KG1 (cell line): ENCODE measurements at places on chromosomes 1 and 21.

- no peak for DNase-seq
Measured at GRCh38 chr1:56099766-56100265, 479.5 kb downstream of the PLPP3 start.

- no peak for DNase-seq
Measured at GRCh38 chr1:22450351-22451021, 1.2 kb upstream of the ZBTB40 start.

- DNase-seq: peak; percentile 12
Measured at GRCh38 chr1:223531742-223532341, 133.7 kb downstream of the CAPN8 start.

DNA sequence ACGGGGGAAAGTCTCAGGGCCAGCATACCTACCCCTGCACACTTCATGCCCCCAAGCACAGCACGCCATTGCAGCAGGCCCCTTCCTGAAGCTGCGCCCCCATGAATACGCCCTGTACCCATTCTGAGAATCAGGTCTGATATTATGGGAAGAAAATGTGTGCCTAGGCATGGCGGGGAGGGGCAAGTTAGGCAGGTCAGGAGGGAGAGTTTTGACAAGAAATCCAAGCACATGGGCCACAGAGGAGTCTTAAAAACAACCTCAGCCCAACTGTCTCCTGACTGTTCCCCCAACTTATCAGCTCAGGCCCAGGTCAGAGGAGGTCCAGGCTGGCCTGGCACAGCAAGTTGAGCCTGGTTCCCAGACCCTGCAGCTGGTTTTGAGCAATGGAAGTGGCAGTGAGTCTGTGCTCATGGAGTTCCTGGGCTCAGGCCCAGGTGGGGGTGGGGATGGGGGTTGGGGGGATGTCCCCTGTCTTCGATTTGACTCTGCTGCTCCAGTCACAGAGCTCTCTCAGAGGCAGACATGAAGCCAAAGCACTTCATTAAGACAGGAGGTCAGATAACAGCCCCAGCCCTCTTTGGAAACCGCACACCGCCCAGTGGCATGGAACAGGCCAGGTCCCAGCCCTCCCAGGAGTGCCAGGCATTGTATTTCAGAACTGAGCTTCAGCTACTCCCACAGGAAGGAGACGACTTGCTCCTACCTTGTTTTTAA is 20.6 kb upstream of the BCAR3 start:
- no peak for DNase-seq

- no peak for DNase-seq
Measured at GRCh38 chr1:170881268-170882265, 53.8 kb upstream of the MROH9 start.

DNA sequence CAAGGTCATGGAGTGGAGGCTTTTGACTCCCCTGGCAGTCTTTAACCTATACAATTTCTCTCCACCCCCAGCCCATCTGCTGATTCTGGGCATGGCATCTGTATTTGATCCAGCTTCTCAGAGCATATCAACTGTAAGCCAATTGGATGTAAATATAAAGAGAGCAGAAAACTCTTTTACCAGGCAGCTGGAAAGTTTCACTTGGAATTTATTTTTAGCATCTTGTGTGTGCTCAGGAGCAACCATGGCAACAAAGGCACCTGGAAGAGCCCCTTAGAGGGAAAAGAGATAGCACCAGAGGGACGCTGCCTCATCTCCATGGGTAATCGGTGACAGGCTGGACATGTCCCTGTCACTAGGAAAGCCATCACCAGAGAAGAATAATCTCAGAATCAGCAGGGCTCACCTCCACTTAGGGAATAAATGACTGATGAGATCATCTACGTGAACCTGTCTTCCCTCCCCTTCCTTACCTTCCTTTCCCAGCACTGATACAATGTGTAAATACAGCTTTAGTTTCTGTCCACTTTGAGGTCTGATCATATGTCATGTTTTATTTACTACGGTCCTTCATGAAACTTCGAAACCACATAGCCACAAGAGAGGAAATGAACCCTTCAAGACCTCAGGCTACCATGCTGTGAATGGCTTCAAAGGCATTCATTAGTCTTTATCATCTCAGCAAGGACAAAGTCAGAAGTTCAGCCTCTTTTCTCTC is 25.3 kb upstream of the SIPA1L2 start:
- no peak for DNase-seq

DNA sequence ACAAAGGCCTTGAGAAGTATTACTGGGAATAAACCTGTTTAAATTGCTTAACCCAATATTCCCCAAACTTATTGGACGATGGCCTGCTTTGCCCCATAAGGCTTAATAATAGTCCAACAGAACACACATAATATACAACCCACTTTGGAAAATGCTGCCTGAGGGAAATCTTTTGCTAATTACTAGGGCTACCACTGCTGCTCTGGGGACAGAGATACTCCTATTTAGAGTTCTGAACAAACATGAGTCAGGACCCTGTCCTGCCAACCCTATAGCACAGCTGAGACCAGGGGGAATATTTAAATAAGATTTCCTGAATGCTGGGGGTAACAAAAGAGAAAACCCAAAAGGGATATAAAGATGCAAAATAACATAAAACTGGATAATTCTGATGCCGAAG is 139.1 kb downstream of the BRINP2 start:
- no peak for DNase-seq

DNA sequence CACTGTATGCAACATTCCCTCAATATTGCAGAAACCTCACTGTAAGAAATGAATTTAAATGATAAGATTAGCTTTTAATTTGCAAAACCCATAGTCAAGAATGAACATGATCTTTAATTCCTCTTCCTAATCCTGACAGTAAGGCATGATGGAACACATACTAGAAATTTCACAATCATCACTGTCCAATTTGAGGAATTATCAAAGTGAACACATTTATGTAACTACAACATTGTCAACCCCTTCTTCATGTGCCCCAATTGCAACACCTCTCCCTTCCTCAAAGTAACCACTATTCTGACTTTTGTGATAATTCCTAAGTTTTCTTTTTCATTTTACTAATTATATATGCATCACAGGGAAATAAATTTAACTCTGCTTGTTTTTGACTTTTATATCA is 103.1 kb downstream of the LHX8 start:
- DNase-seq: no peak

GRCh38 chr1:19678493-19678892 is 13.8 kb downstream of the HTR6 start:
- no peak for DNase-seq

DNA sequence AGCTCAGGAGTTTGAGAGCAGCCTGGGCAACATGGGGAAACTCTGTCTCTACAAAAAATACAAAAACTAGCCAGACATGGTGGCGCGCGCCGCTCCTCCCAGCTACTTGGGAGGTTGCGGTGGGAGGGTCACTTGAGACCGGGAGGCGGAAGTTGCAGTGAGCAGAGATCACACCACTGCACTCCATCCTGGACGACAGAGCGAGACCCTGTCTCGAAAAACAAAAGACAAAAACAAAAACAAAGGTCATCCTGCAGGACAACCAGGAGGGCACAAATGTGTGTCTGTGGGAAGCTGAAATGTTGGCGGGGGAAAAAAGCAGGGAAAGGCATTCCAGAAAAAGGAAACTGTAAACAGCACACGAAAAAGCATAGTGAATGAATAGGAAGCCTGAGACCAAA is 104.1 kb upstream of the HNRNPU start:
- DNase-seq: no peak

DNA sequence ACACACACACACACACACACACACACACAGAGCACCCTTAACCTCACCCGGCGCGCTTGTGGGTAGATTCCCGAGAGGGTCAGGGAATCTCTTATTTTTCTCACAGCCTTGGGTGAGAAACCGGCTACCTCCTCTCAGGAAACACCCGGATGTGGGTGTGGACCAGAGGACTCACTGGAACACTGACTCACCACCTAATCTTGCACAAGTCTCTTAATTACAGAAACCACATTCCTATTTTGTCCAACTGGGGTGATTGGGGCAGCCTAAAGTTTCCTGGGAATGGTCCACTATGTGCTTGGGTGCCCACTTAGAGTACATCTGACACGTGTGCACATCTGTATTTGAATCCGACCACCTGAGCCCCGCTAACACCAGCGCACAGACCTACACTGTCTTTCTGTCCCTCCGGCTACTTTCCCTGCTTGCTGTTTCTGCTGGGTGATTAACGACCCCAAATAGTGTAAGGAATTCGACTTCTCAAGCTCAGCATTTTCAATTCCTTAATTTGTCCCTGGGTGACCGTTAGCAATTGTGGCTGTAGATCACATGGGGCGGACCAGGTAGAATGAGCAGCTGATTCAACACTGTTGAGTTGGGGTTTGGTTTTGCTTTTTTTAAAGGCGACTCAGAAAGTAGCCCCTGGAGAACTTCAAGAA is 14.0 kb upstream of the TBX15 start:
- no peak for DNase-seq

DNA sequence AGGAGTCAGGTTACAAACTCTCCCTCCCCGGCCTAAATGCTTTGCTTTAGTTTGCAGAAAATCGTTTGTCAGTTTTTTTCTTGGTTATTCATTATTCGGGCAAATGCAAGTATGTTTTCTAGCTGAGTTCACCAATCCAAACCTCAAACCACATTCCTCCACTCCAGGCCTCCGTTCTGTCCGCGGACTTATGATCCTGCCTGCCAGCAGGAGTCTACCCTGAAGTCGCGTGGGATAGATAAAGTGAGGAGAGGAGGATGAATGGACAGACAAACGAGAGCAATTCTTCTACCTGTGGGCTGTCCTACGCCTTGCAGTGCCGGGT is 1.3 kb downstream of the ADAMTS1 start:
- DNase-seq: peak; percentile 11

DNA sequence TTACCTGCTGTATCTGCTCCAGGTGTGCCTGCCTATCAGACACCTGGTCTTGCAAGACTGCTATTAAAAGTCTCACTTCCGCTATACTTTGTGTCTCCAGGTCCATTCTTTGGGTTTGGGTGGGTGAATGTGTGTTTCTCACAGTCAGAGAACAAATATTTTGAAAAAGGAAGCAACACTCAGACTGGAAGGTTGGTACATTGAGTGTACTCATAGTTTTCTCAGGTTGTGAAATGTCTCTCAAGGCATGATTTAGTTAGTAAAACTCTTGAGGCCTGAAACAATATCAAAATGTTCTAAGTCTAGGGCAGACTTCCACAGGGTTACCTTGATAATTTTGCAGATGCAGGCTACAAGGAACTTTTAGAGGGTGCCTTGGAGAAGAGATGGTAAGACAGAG is 429.9 kb upstream of the ZRANB2 start:
- DNase-seq: no peak

- DNase-seq: peak; percentile 44
Measured at GRCh38 chr1:157163273-157164127, 25.3 kb upstream of the ETV3 start.

- DNase-seq: no peak
Measured at GRCh38 chr1:112026016-112026415, 36.5 kb upstream of the KCND3 start.

DNA sequence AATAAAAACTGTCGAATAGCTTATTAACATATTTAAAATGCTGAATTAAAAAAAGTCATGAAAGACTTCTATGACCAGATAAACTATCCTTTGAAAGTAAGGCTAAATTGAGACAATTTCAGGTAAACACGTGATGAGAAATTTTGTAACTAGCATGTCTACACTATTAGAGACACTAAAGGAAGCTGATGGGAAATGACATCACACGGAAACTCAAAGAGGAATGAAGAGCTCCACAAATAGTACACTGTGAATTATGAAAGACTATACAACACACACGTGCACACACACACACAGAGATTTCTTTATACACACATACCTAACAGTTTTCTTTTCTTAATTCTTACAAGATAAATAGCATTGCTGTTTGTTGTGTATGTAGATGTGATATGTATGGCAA is 70.9 kb upstream of the PLA2G4A start:
- DNase-seq: no peak

DNA sequence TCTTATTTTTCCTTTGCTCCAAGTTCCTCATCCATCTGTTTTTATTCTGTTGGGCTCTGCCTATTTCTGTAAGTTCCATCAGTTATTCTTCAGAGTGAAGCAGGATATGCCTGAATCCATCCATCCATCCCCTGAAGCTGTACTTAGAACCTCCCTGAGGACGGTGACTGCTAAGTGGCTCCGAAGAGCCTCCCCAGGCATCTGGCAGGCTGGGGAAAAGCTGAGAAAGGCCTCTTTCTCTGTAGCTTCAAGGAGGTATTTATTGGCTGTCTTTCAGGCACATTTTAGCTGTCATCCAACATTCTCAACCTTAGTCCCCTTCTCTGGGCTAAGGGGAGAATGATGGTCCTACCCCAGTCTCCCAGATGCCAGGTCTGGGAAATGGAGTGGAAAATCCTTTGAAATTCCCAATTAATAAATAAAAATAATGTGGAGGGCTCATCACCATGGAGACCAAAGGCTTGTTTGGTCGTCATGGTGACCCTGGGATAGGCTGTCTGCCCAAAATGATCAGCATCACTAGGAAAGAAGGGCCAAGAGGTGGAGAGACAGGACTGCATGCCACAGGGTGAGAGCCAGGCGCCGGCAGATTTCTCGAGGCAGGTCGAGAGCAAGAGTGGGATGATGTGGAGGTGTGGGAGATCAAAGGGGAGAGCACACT is 82.0 kb downstream of the UBIAD1 start:
- DNase-seq: no peak

DNA sequence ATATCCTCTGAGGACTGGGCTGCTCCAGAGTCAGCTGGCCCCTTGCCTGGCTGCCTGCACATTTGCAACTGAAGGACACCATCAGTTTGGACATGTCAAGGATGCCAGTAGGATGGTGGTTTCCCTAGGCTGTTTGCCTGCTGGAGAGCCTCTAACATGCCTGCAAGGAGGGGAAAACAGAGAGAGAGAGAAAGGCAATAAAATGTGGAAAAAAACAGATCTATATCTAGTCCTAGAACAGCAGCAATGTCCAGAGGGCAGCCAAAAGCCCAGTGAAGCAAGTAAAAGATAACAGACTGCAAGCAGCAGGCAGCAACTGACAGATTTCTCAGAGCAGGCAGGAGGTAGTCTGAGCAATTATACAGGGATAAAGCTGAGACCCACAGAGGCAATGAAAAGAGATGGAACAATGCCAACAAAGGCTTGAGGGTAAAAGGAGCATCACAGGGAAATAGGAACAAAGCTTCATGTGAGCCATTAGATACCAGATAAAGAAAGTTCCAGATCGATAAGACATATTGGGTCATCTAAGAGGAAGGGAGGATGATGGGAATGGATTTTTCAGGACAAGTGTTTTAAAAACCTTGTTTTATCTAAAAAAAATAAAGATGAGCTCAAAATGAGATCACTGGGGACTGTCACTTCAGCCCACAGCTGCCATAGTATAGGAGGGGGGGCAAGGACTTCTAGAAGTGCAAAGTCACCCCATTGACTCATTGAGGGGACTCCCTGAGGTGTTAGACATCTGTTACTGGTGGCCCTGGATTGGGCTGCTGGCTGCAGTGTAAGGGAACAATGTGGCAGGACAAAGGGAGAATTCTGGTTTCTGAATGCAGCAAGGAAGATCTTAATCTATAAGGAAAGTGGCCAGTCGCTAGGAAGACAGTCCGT is 38.6 kb upstream of the GADD45A start:
- DNase-seq: no peak

- DNase-seq: no peak
Measured at GRCh38 chr1:242784084-242784483, 259.6 kb upstream of the PLD5 start.

DNA sequence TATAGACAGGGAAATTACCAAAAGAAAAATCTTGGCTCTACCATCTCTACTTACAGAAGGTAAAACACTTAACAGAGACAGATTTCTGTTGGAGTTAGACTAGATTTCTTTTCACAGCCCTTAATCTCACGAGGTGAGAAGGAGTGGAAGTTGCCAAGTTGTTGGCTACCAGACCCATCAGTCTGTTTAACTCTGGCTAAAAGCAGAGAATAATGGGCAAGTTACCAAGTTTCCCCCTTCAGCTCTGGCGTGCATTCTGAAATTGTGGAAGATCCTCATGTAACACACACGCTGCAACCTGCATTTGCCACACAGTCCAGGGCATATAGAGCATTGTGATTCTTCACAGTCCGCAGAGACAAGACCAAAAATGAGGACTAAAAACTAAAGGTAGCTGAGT is 49.3 kb downstream of the STX6 start:
- no peak for DNase-seq
